Muscle of leg (tissue), 16 donors: ENCODE measurements at places on chromosomes 6 and 20.

DNA sequence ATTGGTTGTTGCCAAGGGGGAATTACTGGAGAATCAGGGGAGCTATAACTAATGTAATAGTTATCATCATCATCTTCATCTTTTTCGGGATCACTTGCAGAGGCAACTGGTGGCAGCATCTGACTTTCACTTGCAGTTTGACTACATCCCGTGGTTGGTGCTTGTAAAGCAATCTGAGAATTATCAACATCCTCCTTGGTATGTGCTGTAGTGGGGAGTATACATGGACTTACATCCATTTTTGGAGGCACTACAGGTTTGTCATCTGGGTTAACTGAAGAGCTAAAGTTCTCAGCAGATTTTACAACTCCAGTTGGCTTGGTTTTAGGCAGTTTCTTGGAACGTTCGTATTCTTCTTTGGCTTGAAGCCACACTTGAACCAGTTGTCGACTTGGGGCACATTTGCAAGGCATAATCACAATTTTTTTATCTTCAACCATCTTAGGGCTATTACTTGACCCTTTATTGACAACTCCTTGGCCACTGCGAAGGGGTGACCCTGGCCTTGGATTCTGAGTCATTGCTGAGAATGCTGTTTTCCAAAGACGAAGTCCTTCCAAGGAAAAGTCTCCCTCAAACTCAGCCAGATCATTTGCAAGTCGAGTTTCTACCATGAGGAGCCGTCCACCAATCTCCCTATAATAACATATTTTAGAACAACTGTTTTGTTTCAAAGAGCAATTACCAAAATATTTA is 115.5 kb downstream of the REV3L start:
- H3K4me1 ChIP-seq, result no peaks in the 10 kb centered on the region
- H3K36me3 ChIP-seq, result peaks cover 9% of the 10 kb centered on the region
- peak; percentile 7 for DNase-seq
- H3K27me3 ChIP-seq, result no peaks in the 10 kb centered on the region
- H3K4me3 ChIP-seq, result no peak overlapping the region

GRCh38 chr20:49668181-49668877 is 45.3 kb downstream of the B4GALT5 start:
- no peak for DNase-seq
- H3K4me3 ChIP-seq, result no peak overlapping the region
- H3K27me3 ChIP-seq, result no peaks in the 10 kb centered on the region
- no peaks in the 10 kb centered on the region for H3K36me3 ChIP-seq

DNA sequence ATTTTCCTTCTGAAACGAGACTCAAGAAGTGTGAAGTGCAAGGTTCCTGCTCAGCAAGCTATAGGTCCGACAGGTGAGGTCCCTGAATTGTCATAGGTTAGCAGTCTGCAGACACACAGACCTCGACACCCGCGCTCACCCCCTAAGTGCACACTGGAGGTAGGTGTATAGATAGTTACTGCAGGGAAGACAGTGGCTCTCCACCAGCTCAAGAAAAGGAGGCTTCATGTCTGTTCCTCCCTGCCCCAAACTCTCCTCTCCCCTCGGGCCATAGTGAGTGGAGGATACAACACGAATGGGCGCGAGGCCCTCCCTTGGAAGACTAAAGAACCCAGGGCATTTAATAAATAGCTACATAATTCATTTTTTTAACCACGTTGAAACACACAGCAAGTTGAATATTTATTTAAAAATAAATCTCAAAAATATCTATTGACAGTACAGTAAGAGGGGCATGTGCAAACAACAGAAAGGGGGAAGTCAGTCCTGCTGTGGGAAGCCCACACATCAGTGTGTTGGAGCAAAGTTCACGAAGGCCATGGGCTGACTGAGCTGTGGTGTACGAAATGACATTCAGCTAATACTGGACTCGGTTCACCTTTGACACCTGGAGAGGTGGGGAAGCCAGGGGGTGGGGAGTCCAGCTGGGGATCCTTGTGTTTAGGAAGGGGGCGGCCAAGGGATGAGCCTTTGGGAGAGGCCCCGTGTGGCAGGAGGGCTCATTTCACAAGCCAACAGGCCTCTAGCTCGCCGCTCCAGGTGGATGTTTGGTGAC is 10.7 kb downstream of the SPATA2 start:
- no peak for DNase-seq
- H3K36me3 ChIP-seq, result peaks cover 52% of the 10 kb centered on the region
- no peak overlapping the region for H3K27ac ChIP-seq
- no peak overlapping the region for H3K4me3 ChIP-seq

GRCh38 chr20:2005831-2006426 is 12.1 kb upstream of the PDYN start:
- peaks cover 5% of the 10 kb centered on the region for H3K27me3 ChIP-seq
- H3K36me3 ChIP-seq, result no peaks in the 10 kb centered on the region
- H3K4me3 ChIP-seq, result no peak overlapping the region
- no peaks in the 10 kb centered on the region for H3K4me1 ChIP-seq
- H3K27ac ChIP-seq, result no peak overlapping the region

- peak overlapping the region; percentile 85 for H3K27ac ChIP-seq
- no peak for DNase-seq
- peaks cover 17% of the 10 kb centered on the region for H3K27me3 ChIP-seq
- no peaks in the 10 kb centered on the region for H3K36me3 ChIP-seq
- peaks cover 22% of the 10 kb centered on the region for H3K4me1 ChIP-seq
- H3K4me3 ChIP-seq, result no peak overlapping the region
Observed at GRCh38 chr20:47857187-47857568, 71.9 kb upstream of the SULF2 start.

DNA sequence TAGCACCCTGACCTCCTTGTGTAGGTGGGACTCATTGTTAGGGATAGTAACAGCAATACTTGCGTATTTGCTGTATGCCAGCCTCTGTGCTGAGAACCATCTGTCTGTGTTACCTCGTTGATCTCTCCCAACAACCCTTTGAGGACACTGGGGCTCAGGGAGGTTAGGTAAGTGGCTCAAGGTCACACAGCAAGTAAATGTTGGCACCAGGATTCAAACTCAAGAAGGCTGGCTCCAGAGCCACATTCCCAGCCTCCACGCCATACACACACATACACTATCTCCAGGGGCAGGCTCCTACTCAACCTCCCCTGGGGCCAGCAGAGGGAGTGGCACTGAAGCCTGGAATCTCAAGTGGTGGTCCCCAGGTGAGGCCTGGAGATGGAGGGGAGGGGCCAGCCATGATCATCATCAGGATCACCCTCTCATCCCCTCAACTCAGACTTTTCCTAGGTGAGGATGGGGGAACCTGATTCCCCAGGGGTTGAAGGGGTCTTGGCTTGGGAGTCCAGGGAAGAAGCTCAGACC is 109.4 kb downstream of the DLGAP4 start:
- no peak overlapping the region for H3K27ac ChIP-seq
- no peaks in the 10 kb centered on the region for H3K27me3 ChIP-seq
- no peaks in the 10 kb centered on the region for H3K4me1 ChIP-seq
- H3K36me3 ChIP-seq, result no peaks in the 10 kb centered on the region

GRCh38 chr6:46749731-46750130 is 3.0 kb downstream of the ANKRD66 start:
- no peak for DNase-seq
- H3K27ac ChIP-seq, result no peak overlapping the region
- H3K4me3 ChIP-seq, result no peak overlapping the region
- no peaks in the 10 kb centered on the region for H3K27me3 ChIP-seq
- H3K36me3 ChIP-seq, result no peaks in the 10 kb centered on the region

- H3K27ac ChIP-seq, result no peak overlapping the region
- H3K4me3 ChIP-seq, result no peak overlapping the region
- DNase-seq, result no peak
- no peaks in the 10 kb centered on the region for H3K36me3 ChIP-seq
- no peaks in the 10 kb centered on the region for H3K27me3 ChIP-seq
Observed at GRCh38 chr6:157358287-157358686, 22.7 kb upstream of the ZDHHC14 start.

- peaks cover 13% of the 10 kb centered on the region for H3K4me1 ChIP-seq
- H3K27ac ChIP-seq, result no peak overlapping the region
- no peak overlapping the region for H3K4me3 ChIP-seq
- no peaks in the 10 kb centered on the region for H3K36me3 ChIP-seq
- no peaks in the 10 kb centered on the region for H3K27me3 ChIP-seq
Observed at GRCh38 chr6:90096818-90097217, 199.8 kb downstream of the BACH2 start.

GRCh38 chr20:3775457-3776108 is 5.7 kb downstream of the SPEF1 start:
- H3K27ac ChIP-seq, result no peak overlapping the region
- no peak for DNase-seq
- H3K4me3 ChIP-seq, result no peak overlapping the region
- peaks cover 31% of the 10 kb centered on the region for H3K27me3 ChIP-seq

GRCh38 chr20:44540834-44541233 is 19.0 kb upstream of the SERINC3 start:
- no peaks in the 10 kb centered on the region for H3K36me3 ChIP-seq
- H3K4me3 ChIP-seq, result no peak overlapping the region
- H3K27ac ChIP-seq, result no peak overlapping the region

GRCh38 chr20:44962483-44962882 is 2.3 kb upstream of the TOMM34 start:
- DNase-seq, result no peak
- peaks cover 22% of the 10 kb centered on the region for H3K4me1 ChIP-seq
- H3K4me3 ChIP-seq, result no peak overlapping the region
- no peaks in the 10 kb centered on the region for H3K27me3 ChIP-seq

GRCh38 chr20:50577175-50578018 is 67.2 kb downstream of the PTPN1 start:
- DNase-seq, result peak; percentile 44
- H3K27ac ChIP-seq, result no peak overlapping the region
- H3K27me3 ChIP-seq, result no peaks in the 10 kb centered on the region
- peaks cover 73% of the 10 kb centered on the region for H3K36me3 ChIP-seq
- H3K4me1 ChIP-seq, result peaks cover 21% of the 10 kb centered on the region

GRCh38 chr6:166589786-166590574 is 3.5 kb upstream of the RAMACL start:
- H3K36me3 ChIP-seq, result no peaks in the 10 kb centered on the region
- H3K4me1 ChIP-seq, result peaks cover 30% of the 10 kb centered on the region
- no peak for DNase-seq

DNA sequence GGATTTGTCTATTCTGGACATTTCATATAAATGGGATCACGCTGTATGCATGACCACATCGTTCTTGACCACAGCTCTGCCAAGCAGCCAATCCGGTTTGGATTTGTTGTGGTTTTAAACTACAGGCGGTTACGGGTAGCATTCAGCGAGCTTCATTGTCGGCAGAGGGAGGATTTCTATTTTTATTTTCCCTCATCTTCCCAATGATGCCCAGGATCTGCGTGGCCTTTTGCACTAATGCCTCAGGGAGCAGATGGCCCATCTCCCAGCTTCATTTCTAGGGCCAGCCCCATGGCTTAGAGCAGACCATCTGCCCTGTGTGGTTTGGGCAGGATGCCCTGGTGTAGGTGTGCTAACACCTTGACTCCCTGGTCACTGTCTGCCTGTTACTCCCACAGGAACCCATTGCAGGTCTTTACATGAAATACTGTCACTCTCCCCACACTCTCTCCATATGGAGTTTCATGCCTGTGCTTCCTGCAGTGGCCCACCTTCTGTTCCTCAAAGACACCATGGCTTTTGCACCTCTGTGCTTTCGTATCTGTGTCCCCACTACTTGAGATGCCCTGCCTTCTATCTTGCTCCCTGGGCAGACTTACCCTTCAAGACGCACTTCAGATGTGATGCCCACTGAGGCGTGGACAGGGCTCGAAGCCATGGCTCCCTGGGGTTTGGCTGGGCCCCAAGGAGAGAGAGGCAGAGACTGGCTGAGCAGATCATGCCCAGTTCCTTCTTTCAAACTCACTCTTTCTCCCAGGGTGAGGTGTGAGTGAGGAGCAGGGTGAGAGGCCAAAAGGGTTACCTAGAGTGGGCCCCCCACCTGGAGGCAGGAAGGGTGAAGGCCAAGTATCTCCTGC is 26.0 kb downstream of the SDCBP2 start:
- peaks cover 15% of the 10 kb centered on the region for H3K36me3 ChIP-seq
- peaks cover 3% of the 10 kb centered on the region for H3K4me1 ChIP-seq
- H3K27me3 ChIP-seq, result no peaks in the 10 kb centered on the region
- no peak for DNase-seq
- no peak overlapping the region for H3K27ac ChIP-seq
- no peak overlapping the region for H3K4me3 ChIP-seq

DNA sequence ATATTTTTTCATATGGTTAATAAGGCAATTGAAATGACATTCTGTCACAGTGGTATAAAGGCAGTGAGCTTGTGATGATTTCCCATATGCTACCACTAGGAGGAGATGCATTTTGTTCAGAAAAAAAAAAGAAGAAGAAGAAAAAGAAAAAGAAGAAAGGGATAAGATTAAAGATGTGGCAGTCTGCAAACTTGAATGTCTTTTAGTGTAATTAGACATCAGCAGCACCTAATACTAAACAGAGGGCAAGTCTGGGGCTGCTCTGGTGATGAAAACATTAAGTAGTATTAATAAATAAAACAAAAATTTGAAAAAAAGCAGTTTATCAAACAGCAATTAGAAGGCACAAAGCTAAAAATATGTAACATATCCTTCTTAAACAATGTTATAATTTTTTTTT is 95.4 kb upstream of the DEFB112 start:
- H3K27ac ChIP-seq, result no peak overlapping the region
- H3K4me3 ChIP-seq, result no peak overlapping the region
- no peaks in the 10 kb centered on the region for H3K4me1 ChIP-seq
- H3K27me3 ChIP-seq, result no peaks in the 10 kb centered on the region

DNA sequence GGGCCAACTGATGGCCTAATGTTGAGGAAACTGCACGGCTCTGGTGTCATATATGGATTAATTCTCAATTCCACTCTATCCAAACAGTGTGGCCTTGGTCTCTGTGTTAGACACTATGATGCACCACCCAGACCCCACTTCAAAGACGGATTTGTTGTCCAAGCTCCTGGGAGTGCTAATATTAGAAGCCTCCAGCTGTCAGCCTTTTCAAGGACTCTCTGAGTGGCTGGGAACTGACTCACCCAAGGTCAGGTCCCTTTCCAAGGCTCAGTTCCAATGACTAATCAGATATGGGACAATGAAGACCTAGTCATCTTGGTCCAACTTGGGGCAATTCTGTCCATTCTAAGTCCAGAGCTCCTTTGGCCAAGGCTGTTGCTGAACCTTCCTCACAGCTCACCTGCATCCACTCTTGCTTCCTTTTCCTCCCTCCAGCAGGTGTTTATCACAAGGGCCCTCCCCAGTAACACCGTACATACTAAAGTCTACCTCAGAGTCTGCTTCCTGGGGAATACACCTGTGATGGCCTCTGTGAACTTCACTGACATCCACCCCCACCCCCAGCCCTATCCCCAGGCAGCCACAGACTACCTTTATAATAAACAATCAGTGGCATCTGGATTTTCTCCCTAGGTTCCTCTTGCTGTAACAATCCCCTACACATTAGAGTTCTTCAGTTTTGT is 7.2 kb upstream of the IL20RA start:
- H3K27me3 ChIP-seq, result peaks cover 6% of the 10 kb centered on the region
- H3K4me3 ChIP-seq, result no peak overlapping the region
- H3K4me1 ChIP-seq, result peaks cover 8% of the 10 kb centered on the region
- peak; percentile 43 for DNase-seq
- no peaks in the 10 kb centered on the region for H3K36me3 ChIP-seq

GRCh38 chr20:56896447-56896846 is 267.3 kb downstream of the TFAP2C start:
- H3K27ac ChIP-seq, result no peak overlapping the region
- DNase-seq, result no peak
- H3K4me1 ChIP-seq, result no peaks in the 10 kb centered on the region
- H3K4me3 ChIP-seq, result no peak overlapping the region
- H3K27me3 ChIP-seq, result peaks cover 7% of the 10 kb centered on the region
- no peaks in the 10 kb centered on the region for H3K36me3 ChIP-seq
